ENCODE measurements at places on chromosomes 5 and 9.

DNA sequence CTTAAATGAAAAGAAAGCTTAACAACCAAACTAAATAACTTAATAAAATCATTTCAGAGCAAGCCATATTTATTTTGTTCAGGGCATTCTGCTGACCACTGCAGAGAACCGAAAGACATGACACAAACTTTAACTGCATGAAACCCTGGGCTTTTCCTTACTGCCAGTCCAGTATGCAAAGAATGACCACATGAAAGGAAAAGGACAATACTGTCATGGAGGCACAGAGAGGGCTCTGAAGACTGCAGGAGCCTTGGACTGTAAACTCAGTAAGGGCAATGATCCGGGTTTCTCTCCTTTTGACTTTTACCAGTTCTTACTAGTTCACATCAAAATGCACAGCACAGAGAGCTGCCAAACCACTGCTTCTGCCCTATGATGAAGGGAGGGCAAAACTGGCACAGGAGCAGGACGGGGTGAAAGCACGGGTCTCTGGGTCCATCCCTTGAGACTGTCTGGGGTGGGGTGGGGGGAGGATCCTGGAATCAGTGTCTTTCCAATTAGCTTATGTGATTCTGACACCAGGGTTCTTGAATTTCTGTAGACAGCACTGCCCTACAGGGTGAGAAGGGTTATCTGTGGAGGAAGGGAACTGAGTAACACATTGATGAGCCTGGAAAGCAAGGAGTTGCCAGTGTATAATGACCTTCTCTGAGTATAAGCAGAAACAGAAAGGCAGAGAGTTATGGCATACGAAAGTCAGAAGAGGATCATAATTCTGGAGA, 44.7 kb downstream of the RNF130 start:
- DNase-seq = no peak

GRCh38 chr5:39132128-39132447, 57.9 kb upstream of the RICTOR start:
- no peak for DNase-seq

GRCh38 chr9:2407450-2407849, 214.1 kb upstream of the VLDLR start:
- DNase-seq = no peak

DNA sequence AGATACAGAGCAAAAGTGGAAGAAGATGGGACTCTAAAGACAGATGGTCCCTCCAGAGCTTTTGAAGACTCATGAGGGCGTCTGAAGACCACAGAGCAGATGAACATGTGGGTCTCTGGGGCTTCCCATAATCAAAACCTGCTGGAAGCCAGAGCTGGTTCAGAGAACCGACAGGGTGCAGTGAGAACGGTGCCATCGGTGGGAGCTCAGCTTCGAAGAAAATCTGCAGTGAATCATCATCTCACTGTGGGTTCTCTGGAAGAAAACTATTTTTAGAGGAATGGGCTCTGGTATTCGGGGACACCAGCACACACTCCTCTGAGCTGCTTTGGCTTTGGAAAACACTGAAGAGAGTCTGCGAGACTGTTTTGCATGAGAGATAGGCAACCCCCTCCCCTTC, 222.4 kb upstream of the PANK3 start:
- DNase-seq = no peak

- no peak for DNase-seq
Measured at GRCh38 chr9:89940625-89941024, 335.8 kb downstream of the GADD45G start.

DNA sequence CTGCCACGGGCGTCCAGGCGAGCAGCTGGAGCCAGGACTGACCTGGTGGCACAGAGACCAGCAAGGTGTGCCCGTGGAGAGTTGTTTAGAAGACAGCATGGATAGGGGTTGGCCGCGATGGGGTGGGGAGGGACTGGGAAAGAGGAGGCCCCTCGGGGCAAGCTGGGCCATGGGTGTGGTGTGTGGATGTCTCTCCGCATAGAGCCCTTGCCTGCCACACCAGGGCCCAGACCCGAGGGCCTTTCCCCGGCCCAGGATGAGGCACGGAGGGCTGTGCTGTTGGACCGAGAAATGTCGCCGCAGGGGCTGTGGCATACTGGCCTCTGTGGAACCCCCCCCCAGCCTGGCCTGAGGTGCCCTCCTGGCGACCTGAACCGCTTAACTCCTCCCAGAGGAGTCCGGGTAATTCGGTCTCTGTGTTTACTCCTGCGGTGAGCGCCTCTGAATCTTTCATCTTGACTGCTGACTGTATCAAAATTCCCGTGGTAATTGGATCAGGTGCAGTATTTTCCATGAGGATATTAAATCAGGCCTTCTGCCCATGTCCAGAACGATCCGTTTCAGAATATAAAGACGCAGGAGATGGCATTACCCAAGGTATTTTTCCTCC, 22.5 kb upstream of the LAMC3 start:
- DNase-seq = no peak

DNA sequence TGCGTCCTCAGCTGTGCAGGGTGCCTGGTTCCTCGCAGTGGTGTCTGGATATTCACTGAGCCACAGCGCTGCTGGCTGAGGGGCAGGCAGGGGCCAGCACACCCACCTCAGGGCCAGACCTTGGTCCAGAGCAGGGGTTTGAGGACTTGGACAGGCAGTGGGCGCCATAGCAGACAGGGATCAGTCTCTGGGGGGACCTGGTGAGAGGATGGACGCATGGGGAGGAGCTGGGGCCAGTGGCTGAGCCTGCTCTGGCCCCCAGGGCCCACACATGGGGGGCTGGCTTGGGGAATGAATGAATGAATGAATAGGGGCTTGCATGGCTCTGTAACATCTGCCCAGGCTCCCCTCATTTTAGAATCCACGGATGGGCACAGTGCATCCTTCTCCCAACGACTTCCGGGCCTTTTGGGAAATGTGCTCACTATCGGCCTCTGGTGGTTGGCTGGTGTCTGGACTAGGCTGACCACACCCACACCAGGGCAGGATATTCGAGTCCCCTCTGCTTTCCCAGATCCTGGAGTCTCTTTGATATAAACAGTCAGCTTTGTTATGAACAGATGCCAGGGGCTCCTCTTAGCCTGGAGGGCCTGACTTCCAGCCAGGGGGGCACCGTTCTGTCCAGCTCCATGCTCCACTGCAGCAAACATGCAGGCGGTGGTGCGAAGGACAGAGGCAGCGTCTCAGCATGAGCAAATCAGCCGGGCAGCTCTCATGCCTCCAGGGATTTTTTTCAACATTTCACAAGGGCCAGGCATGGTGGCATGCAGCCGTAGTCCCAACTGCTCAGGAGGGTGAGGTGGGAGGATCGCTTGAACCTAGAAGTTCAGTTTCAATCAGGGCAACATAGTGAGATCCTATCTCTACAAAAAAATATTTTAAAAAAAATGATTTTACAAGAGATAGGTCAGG, 62.6 kb downstream of the NEK6 start:
- DNase-seq = no peak

DNA sequence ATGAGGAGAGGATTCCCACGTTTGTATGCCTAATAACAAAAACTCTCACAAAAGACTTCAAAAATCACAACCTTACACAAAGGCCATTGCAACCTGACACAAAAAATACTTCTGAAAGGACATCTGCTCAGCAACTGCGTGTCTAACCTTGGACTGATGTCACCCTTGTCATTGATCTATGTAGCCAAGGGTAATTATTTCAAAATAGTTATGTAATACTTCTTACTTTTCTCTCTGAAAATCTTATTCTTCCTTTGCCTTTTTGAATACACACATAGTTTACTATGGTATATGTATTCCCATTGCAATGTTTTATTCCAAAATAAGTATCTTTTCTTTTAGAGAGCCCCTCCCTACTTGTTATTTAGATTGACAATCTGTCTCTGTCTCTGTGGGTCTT, 355.3 kb downstream of the MSX2 start:
- no peak for DNase-seq

- DNase-seq = peak; percentile 58
Measured at GRCh38 chr9:36166168-36166927, 2.8 kb upstream of the CCIN start.

- no peak for DNase-seq
Measured at GRCh38 chr5:53479590-53480415, 626 bp upstream of the FST start.

DNA sequence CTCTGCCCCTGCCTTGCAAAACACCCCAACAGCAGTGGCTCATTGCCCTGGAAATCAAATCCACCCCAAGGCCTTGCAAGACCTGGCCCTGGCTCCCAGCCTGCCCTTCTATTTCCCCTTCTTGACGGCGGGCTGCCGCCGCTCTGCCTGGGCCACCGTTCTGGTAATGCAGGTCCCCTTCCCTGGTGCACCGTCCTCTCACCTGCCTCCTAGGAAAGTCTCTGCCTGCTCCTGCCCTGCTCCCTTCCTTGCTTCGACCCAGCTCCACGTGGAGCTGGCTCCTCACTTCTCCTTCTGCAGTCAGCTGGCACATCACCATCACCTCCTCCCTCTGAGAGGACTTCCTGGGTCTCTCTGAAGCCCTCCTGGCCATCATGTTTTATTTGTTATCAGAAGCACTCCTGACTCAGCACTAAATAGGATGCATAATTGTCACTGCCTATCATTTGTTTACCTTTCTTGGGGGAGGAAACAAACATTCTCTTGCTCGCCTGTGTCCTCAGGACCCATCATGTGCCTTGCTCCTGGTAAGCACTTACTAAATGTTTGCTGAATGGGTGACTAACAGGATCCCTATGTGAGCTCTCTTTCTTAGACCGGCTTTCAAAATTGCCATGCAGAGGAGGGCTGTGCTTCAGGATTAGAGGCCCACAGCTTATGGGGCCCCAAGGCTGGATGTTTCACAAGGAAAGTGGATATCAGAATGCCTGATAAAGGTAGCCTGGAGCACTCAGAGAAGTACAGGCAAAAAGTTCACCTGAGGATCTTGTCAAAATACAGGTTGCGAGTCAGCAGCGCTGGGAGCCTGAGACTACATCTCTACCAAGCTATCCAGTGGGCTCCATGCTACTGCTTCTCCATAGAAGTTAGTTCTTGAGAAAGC, 19.6 kb upstream of the C5orf47 start:
- DNase-seq = no peak

DNA sequence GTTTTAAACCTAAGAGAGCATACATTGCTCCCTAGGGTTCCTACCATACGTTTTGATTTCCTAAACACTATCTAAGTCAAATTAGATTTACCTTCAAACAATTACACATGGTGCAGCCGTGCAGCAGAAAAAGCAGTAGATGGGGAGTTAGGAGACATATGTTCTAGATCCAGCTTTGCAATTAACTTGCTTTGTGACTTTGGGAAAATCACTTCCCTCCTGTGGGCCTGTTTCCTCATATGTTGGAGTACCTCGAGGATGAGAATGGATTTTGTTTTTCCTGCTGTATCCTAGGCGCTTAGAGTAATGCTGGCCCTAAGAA, 711 bp downstream of the MRPL50 start:
- peak; percentile 21 for DNase-seq

Data from NCI-H526 (cell line).